Mammary microvascular endothelial cell (primary cell): ENCODE measurements at places on chromosomes 2 and 18. TPM values are rescaled to one million over a fixed set of nuclear protein-coding genes. Genes with fewer than 3 reads are reported as not detected.

SERPINB11 gene
- not detected in 2 replicates for total RNA-seq

SMC6 gene
- 21.7 and 25.3 TPM in 2 replicates for total RNA-seq

ITGB6 gene
- 0.39 TPM in 1 of 2 replicates, not detected in the other for total RNA-seq

PSMA8 gene
- total RNA-seq, result not detected in 2 replicates
